A549 treated with Hydrocortisone at 1 μM for 4 hours (cell line): ENCODE measurements at places on chromosomes 2 and 18. TPM values are rescaled to one million over a fixed set of nuclear protein-coding genes. Genes with fewer than 3 reads are reported as not detected.

MPV17 gene
- total RNA-seq, result 76.0 to 95.4 TPM (median 85.5 TPM) in 5 replicates

IL36G gene
- not detected in 5 replicates for total RNA-seq

FLACC1 gene
- 0.16 to 0.46 TPM (median 0.17 TPM) in 5 replicates for total RNA-seq

ITPRID2 gene
- 36.2 to 50.2 TPM (median 42.1 TPM) in 5 replicates for total RNA-seq

IL18R1 gene
- total RNA-seq, result 1.0 to 1.4 TPM (median 1.2 TPM) in 5 replicates

MC5R gene
- total RNA-seq, result not detected in 5 replicates

STEAP3 gene
- 43.4 to 54.7 TPM (median 52.2 TPM) in 5 replicates for total RNA-seq

KHK gene
- 8.7 to 10.9 TPM (median 9.3 TPM) in 5 replicates for total RNA-seq

FSHR gene
- not detected in 5 replicates for total RNA-seq

COL6A3 gene
- 0.14 to 0.43 TPM (median 0.36 TPM) in 5 replicates for total RNA-seq

CD302 gene
- 1.9 to 2.5 TPM (median 2.5 TPM) in 5 replicates for total RNA-seq

SLC4A5 gene
- total RNA-seq, result 0.31 to 0.47 TPM (median 0.42 TPM) in 5 replicates

DYNAP gene
- not detected in 5 replicates for total RNA-seq

KIF5C gene
- 0.21 to 0.46 TPM (median 0.32 TPM) in 5 replicates for total RNA-seq
